Naive B cell (primary cell): ENCODE measurements at places on chromosomes 7 and 10.

DNA sequence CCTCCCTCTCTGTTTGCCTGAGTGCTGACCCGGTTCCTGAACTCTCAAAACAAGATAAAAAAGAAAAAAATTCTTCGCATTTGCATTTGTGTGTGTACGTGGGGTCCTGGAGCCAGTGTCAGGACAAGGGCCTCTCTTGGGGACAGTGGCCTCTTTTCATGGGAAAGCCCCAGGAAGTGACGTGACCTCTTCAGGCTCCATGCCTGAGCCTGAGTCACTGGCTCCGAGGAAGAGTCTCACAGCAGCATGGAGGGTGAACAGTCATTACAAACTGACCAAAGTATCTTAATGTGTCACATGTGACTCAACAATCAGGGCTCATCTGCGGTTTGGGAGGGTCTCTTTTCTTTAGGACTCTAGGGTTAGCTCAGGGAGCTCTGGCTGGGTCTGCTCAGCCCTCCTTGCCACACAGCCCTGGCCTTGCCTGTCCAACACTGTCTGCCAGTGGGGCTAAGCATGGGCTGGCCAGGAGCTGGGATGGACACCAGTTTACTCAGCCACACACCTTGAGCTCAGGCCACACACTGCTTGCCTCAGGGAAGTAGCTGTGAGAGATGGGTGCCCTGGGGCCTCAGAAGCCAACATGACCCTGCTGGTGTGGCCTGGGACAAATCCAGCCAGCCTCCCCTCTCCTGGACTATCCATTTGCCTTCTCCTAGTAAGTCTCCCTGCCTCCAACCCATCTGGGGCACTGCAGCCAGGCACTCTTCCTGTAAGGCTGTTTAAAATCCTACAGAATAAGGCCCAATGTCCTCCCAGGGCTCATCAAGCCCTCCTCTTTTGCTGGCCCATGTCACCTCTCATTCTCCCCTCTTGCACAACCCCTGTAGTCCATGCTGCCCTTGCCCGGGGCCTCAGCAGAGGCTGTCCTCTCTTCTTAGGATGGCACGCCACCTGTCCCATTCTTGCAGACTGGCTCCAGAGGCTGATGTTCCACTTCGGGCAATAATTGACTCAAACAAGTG, 10.5 kb downstream of the TMEM273 start:
- no peak for DNase-seq

- DNase-seq, result peak; percentile 89
These were observed 88.8 kb upstream of the TNS3 start for GRCh38 chr7:47670729-47671128.

DNA sequence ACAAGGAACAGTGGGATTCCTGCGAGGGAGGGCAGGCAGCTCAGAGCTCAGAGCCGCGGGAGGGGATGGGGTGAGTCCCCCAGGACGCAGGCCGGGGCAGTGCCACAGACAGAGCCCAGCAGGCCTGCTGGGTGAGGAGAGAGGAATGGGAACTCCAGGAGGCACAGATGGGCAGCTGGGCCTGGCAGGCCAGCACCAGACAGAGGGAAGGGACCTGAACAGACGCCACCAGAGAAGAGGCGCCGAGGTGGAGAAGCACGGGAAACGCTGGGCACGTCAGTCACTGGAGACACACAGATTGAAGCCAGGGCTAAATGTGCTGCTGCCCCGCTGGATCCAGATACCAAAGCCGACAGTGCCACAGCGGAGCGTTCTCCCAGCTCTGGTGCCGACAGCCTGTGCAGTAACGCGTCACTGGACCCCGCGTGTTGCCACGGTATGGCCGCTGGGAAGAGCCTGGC, 225.8 kb downstream of the MAD1L1 start:
- DNase-seq, result no peak

DNA sequence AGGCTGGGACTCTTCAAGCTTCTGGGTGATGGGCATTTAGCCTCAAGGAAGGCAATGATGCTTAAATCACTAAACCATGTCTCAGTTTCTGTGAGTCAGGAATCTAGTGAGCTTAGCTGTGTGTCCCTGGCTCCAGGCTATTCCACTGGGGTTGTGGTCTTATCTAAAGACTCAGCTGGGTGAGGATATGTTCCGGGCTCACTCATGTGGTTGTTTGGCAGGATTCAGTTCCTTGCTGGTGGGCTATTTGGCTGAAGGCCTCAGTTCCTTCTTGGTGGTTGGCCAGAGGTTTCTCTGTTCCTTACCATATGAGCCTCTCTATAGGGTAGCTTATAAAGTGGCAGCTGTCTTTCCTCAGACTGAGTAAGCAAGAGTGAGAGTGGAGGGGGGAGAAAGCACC, 12.0 kb downstream of the EVX1 start:
- DNase-seq, result no peak

- DNase-seq, result no peak
These were observed 80.6 kb downstream of the USP6NL start for GRCh38 chr10:11530806-11531205.

GRCh38 chr10:30662814-30663213, 33.3 kb upstream of the LYZL2 start:
- no peak for DNase-seq

DNA sequence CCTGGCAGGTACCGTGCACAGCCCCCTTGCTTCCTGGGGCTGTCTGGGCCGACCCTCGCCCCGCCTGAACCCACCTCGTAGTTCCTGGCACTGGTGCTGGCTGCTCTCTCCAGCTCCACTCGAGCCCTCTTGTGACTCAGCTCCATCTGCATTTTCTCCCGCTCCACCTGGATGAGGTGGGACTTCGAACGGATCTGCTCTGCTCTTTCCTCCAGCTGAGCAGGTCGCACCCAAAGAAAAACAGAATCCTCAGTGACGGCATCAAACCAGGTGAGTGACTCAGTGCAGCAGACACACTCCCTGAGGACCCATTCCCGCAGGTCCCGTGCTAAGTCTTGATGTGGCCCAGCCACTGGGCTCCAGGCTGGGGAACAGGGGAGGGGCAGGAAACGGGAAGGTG, 7.4 kb downstream of the MAD1L1 start:
- no peak for DNase-seq

DNA sequence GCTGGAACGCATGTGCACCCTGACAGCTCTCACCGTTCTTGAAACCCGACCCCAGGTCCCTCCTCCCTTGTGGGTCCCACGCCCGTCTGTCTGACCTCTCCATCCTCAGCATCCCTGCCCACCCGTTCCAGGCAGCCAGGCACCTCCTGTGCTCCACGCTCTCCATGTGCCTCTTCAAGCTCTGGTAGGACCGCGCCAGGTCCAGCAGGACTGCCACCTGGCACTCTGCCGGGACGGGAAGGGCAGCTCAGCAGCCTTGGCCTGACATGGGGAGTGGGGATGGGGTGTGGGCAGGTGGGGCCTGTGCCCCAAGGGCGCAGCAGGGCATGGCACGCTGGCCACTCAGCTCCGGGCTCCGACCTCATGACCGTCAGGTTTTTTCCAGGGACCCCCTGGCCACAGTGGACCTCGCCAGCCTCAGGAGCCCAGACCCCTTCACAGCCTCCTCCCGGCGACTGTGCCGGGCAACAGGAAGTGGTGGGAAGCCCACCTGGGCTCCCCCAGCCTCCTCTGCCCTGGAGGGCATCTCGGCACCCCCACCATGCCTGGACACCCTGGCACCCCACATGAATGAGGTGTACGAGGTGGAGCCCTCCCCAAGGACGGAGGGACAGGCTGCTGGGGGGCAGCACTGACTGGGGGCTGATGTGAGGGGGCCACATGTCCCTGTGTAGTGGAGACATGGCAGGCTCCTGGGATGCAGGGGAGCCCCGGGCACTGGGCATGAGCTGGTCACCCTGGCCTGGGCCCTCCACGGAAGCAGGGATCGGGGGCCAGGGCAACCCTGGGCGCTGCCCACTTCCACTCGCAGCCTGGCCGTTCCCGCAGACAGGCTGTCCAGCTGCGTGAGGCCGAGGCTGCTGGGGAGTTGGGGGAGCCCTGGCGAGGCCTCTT, 25.1 kb upstream of the NKX6-2 start:
- DNase-seq, result no peak

DNA sequence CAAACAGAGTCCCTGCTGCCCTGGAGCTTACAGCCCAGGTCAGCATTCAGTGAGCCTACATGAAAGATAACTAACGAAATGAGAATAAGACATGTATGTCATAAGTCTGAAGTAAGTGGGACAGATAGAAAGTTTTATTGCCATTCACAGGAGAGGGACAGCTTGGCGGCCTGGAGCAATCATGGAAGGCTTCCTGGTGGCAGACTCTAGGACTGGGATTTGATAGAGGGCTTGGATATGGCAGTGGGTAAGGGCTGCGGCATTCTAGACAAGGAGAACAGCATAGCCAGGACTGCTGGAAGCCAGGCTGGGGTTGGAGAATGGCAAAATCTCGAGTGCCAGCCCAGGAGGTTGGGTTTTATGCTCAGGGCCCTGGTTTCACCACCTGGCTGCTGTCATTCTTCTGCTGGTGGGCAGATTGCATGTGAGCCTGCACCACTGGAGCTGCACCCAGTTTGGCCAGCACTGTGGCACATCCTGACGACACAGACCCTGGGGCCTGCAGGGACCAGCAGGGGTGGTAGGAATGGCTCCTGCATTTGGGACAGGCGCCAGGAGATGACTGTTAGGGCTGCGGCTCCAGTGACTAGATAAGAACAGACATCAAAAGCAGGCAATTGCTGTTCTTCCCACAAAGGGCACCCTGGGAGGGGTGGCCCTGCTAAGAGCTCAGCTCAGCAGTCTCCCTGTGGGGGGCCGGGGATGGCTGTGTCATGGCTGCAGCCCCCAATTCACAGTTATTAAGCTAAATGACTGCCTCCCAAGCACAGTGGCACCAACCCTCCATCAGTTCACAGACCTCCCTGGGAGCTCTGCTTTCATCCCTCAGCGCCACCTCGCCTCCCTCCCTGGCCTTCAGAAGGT, 161.1 kb downstream of the RPS24 start:
- no peak for DNase-seq

GRCh38 chr10:118102121-118102520, 55.4 kb upstream of the RAB11FIP2 start:
- DNase-seq, result no peak

DNA sequence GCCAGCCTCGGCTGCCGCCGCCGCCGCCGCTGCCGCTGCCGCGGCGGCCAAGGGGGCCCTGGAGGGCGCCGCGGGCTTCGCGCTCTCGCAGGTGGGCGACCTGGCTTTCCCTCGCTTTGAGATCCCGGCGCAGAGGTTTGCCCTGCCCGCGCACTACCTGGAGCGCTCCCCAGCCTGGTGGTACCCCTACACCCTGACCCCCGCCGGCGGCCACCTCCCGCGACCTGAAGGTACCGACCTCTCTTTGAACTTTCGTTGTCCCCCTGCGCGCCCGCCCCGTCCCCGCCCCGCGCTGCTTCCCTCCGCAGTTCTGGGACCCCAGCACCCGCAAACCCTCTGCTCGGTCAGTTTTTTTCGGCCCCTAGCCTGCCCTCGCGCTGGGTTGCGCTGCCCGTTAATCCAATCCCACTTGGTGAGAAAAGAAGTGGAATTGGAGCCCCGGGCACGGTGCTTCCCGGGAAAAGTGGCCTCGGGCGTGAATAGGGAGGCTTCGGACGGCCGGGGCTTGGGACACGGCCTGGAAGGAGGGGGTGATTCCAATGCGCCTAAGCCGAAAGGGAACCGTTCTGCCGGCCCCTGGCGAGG, 543 bp downstream of the HMX3 start:
- no peak for DNase-seq

DNA sequence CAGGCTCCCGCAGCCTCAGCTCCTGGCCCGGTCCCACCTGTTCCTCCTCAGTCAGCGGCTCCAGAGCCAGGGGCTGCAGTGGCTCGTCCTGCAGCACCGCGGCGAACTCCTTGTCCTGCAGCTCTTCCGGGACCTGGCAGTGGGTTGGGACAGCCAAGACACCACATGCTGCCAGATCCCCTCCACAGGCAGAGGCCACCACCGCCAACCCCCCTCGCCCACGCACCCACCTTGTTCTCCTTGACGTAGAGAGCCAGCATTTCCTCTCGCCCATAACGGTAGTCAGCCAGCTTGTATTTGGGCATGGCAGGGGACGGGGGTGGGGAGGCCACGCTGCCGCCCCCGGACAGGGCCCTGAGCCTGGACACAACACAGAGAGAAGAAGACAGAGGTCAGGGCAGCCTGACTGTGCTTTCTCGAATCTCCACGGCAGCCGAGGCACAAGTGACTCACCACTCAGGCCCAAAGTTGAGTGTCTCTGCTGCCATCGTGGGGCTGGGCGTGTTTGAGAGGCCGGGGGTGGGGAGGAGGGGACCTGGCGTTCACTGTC, 6.2 kb downstream of the GIGYF1 start:
- DNase-seq, result no peak

GRCh38 chr7:44152971-44153947, 12.1 kb upstream of the MYL7 start:
- no peak for DNase-seq
